Foreskin fibroblast (primary cell): ENCODE measurements at places on chromosomes 4 and X.

GRCh38 chrX:19616959-19617358 lies 101.7 kb upstream of the MAP3K15 start:
- DNase-seq = peak; percentile 59

GRCh38 chrX:39840133-39840532 lies 257.6 kb downstream of the BCOR start:
- DNase-seq = no peak

DNA sequence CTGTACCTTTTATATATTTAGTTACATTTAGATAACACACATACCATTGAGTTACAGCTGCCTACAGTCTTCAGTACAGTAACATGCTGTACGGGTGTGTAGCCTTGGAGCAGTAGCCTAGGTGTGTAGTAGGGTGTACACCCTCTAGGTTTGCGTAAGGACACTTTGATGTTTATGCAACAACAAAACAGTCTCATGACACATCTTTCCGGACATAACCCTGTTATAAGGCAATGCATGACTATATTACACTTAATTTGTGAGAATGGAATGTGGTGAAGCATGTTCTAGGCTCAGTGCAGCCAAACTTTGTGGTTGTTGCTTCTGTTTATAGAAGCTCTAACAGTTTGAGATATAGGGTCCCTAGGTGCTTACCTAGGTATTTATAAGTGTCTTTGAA lies 65.4 kb downstream of the SPRY1 start:
- DNase-seq = no peak

DNA sequence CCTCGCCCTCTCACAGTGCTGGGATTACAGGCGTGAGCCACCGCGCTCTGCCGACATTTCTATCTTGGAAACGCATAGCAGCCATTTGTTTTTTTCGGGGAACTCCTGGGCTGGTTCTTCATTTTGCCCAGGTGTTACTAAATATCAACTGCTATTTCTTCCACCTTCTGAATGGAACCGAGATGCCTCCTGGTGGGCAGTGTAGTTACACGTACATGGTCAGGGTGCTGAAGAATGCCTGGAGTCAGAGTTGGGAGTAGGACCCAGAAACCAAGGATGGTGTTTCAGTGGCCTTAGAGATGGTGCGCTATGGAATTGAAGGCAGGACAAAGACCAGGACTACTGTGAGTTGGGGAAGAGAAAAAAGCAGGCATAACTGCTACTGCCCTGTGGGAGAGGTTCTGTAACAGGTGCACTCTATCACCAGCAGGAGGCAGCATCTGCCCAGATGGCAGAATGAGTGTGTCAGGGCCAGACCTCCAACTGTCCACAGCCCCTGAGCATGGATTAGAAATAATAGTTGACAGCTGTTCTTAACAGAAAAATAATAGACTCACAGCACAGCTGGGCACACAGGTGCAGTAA lies 81.7 kb downstream of the ZC4H2 start:
- DNase-seq = no peak

- DNase-seq = no peak
Observed at GRCh38 chrX:17629519-17629918, 107.8 kb upstream of the SCML1 start.

- no peak for DNase-seq
Observed at GRCh38 chr4:64518600-64518999, 109.3 kb upstream of the TECRL start.
